ENCODE measurements at places on chromosomes 6 and 20. TPM values are rescaled to one million over a fixed set of nuclear protein-coding genes. Genes with fewer than 3 reads are reported as not detected.

SMLR1 gene
- total RNA-seq: not detected

NRN1 gene
- total RNA-seq: 0.22 TPM

SLC17A3 gene
- total RNA-seq: 0.11 TPM

ID1 gene
- 1.5 TPM for total RNA-seq

SOX12 gene
- total RNA-seq: 8.5 TPM

OPRL1 gene
- not detected for total RNA-seq

NKX2-4 gene
- not detected for total RNA-seq

FAM184A gene
- 8.6 TPM for total RNA-seq

MAP3K5 gene
- 7.9 TPM for total RNA-seq

SLC26A8 gene
- total RNA-seq: not detected

TSHZ2 gene
- 19.3 TPM for total RNA-seq

DNA sequence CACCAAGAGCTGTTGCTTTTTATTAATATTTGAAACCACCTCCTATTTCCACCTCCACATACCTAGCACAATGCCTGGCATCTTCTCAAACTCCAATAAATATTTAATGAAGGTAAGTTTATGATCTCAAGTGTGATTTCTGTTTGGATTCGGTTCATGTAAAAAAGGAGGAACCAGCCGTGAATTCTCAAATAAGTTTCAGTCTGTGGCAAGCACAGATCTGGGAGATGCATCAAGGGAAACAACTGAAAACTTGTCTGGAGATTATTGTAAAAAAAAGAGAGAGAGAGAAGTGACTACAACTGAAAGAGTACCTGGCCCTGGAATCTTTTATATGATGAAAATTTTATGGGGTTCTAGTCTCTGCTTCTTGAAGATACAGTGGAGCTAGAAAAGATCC, 52.8 kb upstream of the PNRC1 start:
- no peak for DNase-seq

- no peak for DNase-seq
Measured at GRCh38 chr6:108778421-108779186, 69.6 kb upstream of the ARMC2 start.

GRCh38 chr6:20684474-20684873, 150.2 kb downstream of the CDKAL1 start:
- DNase-seq: no peak

- DNase-seq: no peak
Measured at GRCh38 chr6:5110246-5110645, 25.1 kb downstream of the PPP1R3G start.

- no peak for DNase-seq
Measured at GRCh38 chr6:56220078-56220477, 27.3 kb downstream of the COL21A1 start.

GRCh38 chr6:22929311-22929985, 360.1 kb downstream of the HDGFL1 start:
- DNase-seq: no peak

- DNase-seq: no peak
Measured at GRCh38 chr6:106885679-106886078, 88.8 kb downstream of the CD24 start.

DNA sequence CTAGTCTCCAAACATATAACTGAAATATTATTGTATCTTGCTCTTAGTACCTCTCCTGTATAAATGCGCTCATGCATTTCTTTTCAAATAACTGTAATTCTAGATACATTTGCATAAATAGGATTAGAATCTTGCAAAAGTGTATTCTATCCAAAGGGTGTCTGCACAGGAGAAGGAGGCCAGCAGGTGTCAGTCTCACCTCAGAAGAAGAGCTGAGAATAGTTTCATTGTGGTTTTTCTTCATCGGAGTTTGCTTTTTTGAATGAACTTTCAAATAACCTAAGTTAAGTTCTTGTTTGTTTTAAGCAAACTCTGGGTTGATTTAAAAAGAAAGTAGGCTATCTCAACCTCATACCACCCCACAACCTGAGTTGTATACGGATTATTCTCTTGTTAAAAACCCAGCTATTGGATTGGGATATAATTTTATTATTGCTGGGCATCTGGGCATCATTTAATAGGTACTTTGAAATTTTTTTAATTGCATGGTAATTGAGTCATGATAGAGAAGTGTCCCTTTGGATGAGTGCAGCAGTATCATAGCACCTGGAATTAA, 125.0 kb upstream of the MLIP start:
- DNase-seq: no peak

- DNase-seq: no peak
Measured at GRCh38 chr6:1708820-1709219, 99.1 kb downstream of the FOXC1 start.

GRCh38 chr20:19970256-19970765, 46.9 kb upstream of the NAA20 start:
- no peak for DNase-seq

- no peak for DNase-seq
Measured at GRCh38 chr6:168171673-168172353, 92.8 kb upstream of the FRMD1 start.

- no peak for DNase-seq
Measured at GRCh38 chr6:134003542-134003951, 48.9 kb downstream of the SLC2A12 start.

DNA sequence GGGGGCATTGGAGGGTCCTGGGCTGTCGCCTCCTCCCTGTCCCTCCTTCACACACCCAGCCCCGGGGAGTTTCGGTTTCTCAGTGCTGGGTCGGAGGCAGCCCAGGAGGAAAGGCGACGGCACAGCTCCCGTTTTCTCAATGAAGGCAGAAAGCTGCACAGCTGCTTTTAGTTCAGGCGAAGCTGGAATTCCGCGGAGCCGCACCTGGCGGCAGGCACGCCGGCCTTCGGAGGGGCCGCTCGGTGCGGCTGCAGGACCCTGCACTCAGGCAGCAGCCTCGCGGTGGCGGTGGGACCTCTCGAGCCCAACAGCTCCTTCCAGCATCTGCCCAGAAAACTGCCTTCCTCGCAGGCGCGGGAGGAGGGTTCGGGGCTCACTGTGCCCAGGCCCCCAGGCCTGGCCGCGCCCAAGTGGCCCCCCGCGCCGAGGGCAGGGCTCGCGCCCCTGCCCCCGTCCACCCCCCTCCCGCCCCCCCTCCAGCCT, 4.6 kb downstream of the FOXQ1 start:
- DNase-seq: no peak

Data from activated T-cell treated with anti-CD3 and anti-CD28 coated beads, Interleukin-2, amount 50 U/mL, for 4 hours (primary cell).